Stimulated activated CD4-positive, alpha-beta T cell treated with anti-CD3 and anti-CD28 coated beads, Interleukin-12 subunit alpha, Interleukin-12 subunit beta, amount 100 ng/mL, for 48 hours (primary cell): ENCODE measurements at places on chromosomes 13 and 19.

DNA sequence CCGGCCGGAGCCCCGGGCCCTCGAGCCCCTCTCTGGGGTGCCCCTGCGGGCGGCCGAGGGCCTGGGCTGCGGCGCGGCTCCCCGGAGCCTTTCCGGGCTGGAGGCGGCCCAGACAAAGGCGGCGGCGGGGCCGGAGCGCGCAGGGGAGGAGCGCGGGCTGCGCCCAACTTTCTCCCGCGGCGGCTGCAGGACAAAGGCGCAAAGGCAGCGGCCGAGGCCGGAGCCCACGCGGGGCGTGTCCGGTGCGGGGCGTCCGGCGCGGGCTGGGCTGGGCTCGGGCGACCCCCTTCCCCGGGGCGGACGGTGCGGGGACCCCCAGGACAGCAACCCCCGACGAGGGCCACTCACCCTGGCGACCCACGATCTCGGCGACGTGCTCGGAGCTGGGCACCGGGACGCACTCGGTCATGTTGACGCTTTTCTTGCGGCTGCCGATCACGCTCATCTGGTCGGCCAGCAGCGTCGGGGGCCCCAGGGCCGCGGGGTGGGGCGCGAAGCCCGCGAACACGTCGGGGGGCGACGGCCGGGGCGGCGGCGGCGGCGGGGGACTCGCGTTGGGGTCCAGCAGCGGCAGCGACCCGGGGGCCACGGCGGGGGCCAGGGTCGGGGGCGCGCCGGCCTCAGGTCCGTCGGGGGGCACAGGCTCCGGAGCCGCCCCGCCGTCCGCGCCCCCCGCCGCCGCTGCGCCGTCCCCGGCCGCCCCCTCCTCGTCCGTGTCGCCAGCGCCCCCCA is 843 bp downstream of the MEX3D start:
- no peak for DNase-seq

DNA sequence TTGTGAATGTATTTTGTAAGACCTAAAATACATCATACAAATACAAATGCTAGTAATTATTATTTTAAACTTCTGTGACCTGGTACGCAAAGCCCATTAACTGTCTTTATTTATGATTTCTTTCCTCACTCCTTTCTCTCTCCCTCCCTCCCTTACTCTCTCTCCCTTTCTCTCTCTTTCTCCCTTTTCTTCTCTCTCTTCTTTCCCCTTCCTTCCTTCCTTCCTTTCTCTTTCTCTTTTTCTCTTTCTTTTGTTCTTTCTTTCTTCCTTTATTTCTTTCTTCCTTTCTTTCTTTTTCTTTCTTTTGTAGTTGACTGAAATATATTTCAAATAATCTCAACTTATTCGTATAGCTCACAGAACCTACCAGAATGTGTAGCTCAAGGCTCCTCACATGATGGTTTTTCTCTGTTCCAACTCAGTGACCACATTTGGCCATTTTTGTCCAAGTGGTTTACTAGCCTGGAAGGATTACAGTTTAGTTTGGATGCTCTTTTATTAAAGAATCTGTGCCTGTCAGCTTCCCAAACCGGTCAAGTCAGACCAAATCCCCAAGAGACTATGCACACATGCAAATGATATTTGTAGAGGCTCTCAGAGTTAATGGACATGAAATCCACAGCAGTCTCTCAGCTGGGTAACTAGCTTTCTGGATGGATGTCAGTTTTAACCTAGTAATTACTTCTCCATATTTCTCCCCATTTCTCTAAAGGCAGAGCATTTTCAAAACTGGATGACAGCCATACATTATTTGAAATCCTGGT is 71.7 kb downstream of the POSTN start:
- no peak for DNase-seq

GRCh38 chr19:48780631-48781391 is 25.5 kb downstream of the FGF21 start:
- no peak for DNase-seq

- no peak for DNase-seq
Observed at GRCh38 chr19:38375748-38376147, 1.4 kb downstream of the PSMD8 start.
